ENCODE measurements at places on chromosomes 1 and 21. TPM values are rescaled to one million over a fixed set of nuclear protein-coding genes. Genes with fewer than 3 reads are reported as not detected.

- no peak overlapping the region for H3K27ac ChIP-seq
- peaks cover 25% of the 10 kb centered on the region for H3K36me3 ChIP-seq
- peaks cover 10% of the 10 kb centered on the region for H3K4me1 ChIP-seq
- no peak overlapping the region for H3K4me3 ChIP-seq
These were observed 8.8 kb downstream of the SNRPE start for GRCh38 chr1:203870245-203870644.

GRCh38 chr21:39175665-39176064 is 7.6 kb downstream of the PSMG1 start:
- no peak for DNase-seq
- peaks cover 36% of the 10 kb centered on the region for H3K36me3 ChIP-seq
- H3K4me3 ChIP-seq: no peak overlapping the region
- peaks cover 4% of the 10 kb centered on the region for H3K4me1 ChIP-seq

DNA sequence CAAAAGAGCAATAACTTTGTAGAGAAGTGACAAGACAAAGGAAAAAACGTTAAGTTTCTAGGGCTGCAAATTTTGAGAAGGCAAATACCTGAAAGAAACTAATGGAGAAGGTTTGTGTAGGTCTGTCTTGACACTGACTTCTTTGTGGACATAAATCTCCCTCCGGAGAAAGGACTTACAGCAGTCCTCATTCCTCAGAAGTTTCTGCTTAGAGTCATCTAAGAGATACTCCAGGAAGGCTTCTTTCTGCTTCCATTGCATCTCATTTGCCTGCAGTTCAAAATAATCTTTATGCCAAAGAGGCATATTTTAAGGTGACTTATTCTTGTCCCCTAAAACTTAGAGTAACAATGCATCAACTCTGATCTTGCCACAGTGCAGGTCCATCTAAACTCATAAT is 4.4 kb upstream of the C4BPB start:
- H3K4me1 ChIP-seq: peaks cover 5% of the 10 kb centered on the region
- no peak for DNase-seq
- H3K4me3 ChIP-seq: no peak overlapping the region
- no peaks in the 10 kb centered on the region for H3K36me3 ChIP-seq
- peaks cover 16% of the 10 kb centered on the region for H3K27me3 ChIP-seq

- no peaks in the 10 kb centered on the region for H3K36me3 ChIP-seq
- H3K4me3 ChIP-seq: no peak overlapping the region
- no peaks in the 10 kb centered on the region for H3K27me3 ChIP-seq
- peaks cover 4% of the 10 kb centered on the region for H3K4me1 ChIP-seq
- DNase-seq: peak; percentile 32
These were observed 57.7 kb downstream of the ATG4C start for GRCh38 chr1:62841587-62842169.

The SAMD11 gene
- not detected for total RNA-seq

The POU3F1 gene
- 12.1 TPM for total RNA-seq

All from neural crest cell (in vitro differentiated cells).